Naive thymus-derived CD8-positive, alpha-beta T cell (primary cell): ENCODE measurements at places on chromosomes 2 and 18. TPM values are rescaled to one million over a fixed set of nuclear protein-coding genes. Genes with fewer than 3 reads are reported as not detected.

Gene LRATD1
- not detected for polyA plus RNA-seq

Gene RAD51AP2
- not detected for polyA plus RNA-seq

Gene PTPN18
- 33.9 TPM for polyA plus RNA-seq

Gene DRC1
- not detected for polyA plus RNA-seq

Gene GLI2
- not detected for polyA plus RNA-seq

Gene MROH2A
- not detected for polyA plus RNA-seq

Gene TEX44
- polyA plus RNA-seq: not detected

Gene ZNF396
- 0.21 TPM for polyA plus RNA-seq

Gene GALNT5
- not detected for polyA plus RNA-seq

Gene PLEKHH2
- polyA plus RNA-seq: 0.80 TPM

- peak; percentile 57 for DNase-seq
These were observed 35.2 kb upstream of the NAPG start for GRCh38 chr18:10490401-10491165.

DNA sequence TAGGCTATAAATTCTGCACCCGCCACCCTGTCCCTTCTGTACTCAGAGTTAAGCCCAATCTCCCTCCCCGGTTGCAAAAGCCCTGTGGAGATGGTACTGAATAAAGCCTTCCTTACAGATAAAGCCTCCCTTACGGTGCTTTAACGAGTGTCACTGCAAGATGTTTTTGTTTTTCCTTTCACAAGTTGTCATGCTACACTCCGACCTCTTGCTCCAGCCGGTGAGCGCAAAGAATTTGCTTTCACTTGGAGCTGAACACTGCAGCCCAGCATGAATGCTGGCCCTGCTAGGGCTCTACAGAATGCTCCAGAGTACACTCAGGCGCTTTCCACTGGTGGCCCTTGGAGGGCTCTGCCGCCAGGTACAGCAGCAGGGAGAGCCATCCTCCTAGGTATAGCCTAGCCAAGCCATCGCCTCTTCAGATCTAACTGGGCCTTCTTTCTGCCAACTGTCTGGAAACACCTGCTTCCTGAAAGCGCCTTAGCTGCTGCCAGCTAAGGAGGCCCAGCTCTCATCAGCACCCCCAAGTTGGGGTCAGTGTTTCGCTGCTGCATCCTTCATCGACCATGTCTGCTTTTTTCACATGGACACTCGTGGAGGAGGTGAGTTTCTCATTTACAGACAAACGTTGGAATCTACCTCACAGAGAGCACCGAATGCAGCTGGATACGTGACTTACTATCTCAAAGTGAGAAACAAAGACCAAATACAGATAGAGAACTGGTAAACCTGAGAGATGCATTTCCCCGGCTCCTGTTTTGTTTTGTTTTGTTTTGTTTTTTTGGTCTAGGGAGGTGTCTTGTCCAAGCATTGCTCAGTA is 13.4 kb upstream of the CREG2 start:
- no peak for DNase-seq

GRCh38 chr2:61220768-61221167 is 58.8 kb downstream of the C2orf74 start:
- DNase-seq: no peak

- no peak for DNase-seq
These were observed 4.2 kb downstream of the GALNT13 start for GRCh38 chr2:153875801-153876466.

DNA sequence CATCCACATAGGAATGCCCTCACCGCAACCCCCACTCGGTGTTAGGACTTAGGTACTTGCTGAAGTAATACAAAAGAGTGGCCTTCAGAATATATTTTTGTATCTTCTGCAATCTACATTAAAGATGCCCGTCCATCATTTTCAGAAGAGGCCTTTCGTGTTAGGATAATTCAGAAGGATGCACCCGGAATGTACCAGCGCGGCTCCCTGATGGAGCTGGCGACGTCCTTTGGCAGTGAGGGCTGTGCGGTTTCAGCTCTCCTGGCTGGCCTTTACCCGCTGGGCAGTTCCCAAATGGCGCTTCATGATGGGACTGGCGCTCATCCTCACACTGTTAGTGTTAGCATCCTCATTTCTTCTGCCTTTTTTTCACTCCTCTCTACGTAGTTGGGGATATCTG is 15.3 kb downstream of the TWIST2 start:
- no peak for DNase-seq

- DNase-seq: no peak
These were observed 160.5 kb downstream of the SETBP1 start for GRCh38 chr18:44841221-44841620.

DNA sequence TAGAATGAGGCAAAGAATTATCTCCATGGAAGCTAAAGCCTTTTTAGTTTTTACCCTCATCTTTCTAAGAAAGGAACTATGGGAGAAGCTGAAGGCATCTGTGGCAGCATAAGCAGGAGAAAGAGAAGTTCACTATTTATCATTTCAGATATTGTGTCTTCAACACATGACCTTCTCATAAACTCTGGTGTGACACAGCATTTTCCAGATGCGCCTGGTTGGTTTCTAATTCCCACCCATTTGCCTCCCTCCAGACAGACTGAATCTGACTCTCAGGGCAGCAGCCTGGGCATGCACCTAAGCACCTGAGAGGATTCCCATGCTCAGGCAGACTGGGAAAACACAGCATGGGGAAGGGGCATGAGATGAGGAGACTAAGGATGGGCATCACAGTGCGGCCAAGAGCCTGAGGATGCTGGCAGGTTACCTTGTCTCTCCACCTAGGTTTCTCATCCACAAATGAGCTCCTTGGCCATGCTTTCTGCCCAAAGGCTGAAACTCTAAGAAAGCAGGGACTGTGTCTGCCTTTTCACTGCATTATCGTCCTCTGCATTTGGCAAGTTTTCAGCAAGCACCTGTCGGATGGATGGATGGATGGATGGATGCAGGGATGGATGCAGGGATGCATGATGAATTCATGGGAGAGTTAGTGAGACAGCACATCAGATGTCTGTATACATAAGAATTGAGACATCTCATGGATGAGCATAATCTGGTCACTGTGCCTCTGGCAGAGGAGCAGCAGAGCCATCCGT is 28.8 kb upstream of the SULT1C4 start:
- DNase-seq: no peak

- DNase-seq: no peak
These were observed 314.9 kb downstream of the ERBB4 start for GRCh38 chr2:212223696-212224095.

DNA sequence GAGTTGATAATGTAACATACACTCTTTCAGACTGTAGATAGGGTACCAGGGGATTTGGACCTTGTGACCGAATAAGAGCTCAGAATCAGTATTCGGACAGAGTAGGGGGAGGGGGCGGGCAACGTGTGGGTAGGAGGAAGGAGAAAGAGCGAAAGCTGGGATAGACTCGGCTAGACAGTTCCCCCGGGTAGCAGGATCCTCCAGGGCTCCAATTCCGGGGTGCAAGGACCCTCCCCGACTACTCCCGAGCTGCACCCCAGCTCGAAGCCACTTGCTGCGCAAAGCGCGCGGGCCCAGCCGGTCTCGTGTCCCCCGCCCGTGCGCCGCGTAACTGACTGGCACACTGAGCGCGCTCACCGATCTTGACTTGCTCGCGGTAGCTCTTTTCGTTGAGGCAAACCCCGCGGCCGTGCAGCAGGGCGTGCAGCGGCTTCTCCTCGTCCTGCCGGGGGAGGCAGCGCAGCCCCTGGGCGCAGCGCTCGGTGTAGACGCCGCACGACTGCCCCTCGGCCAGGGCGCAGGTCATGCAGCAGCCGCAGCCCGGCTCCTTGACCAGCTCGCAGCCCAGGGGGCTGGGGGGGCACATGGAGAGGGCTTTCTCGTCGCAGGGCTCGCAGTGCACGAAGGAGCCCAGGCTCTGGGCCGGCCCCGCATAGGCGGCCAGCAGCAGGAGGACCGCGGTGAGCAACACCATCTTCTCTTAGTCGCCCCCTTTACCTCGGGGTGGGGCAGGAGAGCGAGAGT is 1.1 kb downstream of the IGFBP5 start:
- DNase-seq: peak; percentile 33

DNA sequence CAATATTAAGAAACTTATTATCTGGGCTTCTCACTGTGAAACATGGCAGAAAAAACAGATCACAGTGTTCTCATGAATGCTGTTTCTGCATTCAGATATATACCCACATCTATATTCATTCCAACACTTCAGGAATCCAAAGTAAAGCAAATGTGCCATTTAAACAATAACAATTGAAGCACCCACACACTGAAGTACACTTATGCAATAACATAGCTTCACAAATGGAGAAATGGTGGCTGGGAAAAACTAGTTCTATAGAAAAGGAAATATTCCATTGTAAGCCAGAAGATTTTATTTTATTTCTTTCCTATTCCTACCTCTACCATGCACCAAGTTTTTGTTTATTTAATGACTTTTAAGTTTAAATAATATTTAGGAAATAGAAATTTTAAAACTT is 111.9 kb downstream of the DPP4 start:
- DNase-seq: no peak

GRCh38 chr18:13284330-13285027 is 65.9 kb downstream of the LDLRAD4 start:
- DNase-seq: no peak

- no peak for DNase-seq
These were observed 782.6 kb upstream of the ID2 start for GRCh38 chr2:7899241-7899640.

DNA sequence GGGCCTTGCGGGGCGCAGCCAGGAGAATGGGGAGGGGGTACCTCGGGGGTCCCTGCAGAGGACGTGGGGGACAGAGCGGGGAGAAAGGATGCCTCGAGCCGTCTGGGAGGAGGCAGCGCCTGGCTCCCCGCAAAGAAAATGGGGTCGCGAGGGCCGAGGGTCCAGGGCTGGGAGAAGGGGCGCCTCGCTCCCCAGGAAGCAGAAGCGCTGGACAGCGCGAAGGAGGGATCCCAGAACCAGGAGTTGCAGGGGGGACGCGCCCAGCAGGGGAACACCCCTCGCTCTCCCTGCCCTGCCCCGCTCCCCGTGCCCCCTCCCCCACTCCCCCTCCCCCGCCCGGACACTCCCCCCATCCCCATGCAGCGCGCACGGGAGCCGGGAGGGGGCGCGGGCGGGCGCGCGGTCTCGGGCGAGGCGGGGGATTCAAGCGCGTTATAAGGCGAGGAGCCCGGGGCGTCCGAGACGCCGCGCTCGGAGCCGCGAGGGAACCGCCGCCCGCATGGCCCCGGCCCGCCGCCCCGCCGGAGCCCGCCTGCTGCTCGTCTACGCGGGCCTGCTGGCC is at the start of gene ERFE:
Gene ERFE, plus strand, starts transcription at position 462 of the 562 bp plus-strand sequence. Its CDS starts 38 bp downstream, at position 500.
- DNase-seq: no peak

- no peak for DNase-seq
These were observed 281.7 kb downstream of the CCDC85A start for GRCh38 chr2:56465491-56465890.

- DNase-seq: no peak
These were observed 438.1 kb upstream of the FAM98A start for GRCh38 chr2:34037157-34037556.

GRCh38 chr2:18741895-18742732 is 152.7 kb upstream of the NT5C1B start:
- no peak for DNase-seq

DNA sequence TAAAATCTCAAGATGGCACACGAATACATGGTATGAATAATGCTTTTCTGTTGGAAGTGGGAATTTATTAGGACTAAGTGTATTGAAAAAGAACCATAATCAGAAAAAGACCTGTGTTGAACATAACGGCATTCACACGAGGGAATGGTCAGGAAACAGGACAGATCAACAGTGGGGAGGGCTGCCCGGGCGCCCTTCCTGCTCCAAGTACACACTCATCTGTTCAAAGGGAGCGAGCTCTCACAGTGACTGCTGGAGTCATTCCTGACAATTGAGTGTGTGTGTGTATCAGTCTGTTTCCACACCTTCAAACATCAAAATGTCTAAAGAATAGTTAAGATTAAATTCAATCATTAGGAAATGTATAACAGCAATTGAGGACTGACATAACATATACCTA is 167.2 kb downstream of the HDAC4 start:
- DNase-seq: no peak

DNA sequence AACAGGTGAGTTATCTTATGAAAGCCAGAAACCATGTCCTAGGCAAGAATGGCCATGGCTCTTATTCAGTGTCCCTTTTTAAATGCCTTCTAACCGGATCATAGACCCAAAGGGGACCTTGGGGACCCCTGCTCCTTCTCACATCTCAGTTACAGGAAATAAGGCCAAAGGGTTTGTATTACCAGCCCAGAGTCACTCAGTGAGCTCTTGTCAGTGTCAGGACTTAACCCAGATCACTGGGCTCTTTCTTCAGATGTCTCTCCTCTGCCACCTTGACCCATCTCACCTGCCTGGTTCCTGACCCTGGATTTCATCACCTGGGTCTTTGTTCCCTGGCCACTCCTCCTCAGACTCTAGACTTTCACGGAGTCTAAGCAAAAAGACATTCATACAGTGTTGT is 556.7 kb downstream of the CMPK2 start:
- no peak for DNase-seq
